ENCODE measurements at places on chromosomes 12 and 14. TPM values are rescaled to one million over a fixed set of nuclear protein-coding genes. Genes with fewer than 3 reads are reported as not detected.
A peak's percentile ranks its signal among the peaks of the same experiment; 100 is the strongest.

The TAS2R43 gene
- 1.2 TPM for total RNA-seq

The AP1G2 gene
- total RNA-seq, result 15.9 TPM

- no peak for DNase-seq
- H3K4me3 ChIP-seq, result no peak overlapping the region
- H3K36me3 ChIP-seq, result no peaks in the 10 kb centered on the region
- peaks cover 5% of the 10 kb centered on the region for H3K4me1 ChIP-seq
- H3K27ac ChIP-seq, result no peak overlapping the region
- H3K27me3 ChIP-seq, result no peaks in the 10 kb centered on the region
These were observed 1.2 kb upstream of the SLC6A12 start for GRCh38 chr12:215116-215515.

GRCh38 chr12:88272456-88272855 lies 130.3 kb downstream of the TMTC3 start:
- H3K36me3 ChIP-seq, result no peaks in the 10 kb centered on the region
- no peaks in the 10 kb centered on the region for H3K4me1 ChIP-seq
- H3K27ac ChIP-seq, result no peak overlapping the region
- H3K27me3 ChIP-seq, result no peaks in the 10 kb centered on the region
- H3K4me3 ChIP-seq, result no peak overlapping the region

The C12orf54 gene
- total RNA-seq, result not detected

The AICDA gene
- total RNA-seq, result not detected

GRCh38 chr14:58488550-58488949 lies 61.0 kb downstream of the KIAA0586 start:
- H3K4me3 ChIP-seq, result no peak overlapping the region
- peaks cover 44% of the 10 kb centered on the region for H3K36me3 ChIP-seq
- H3K4me1 ChIP-seq, result no peaks in the 10 kb centered on the region
- no peak overlapping the region for H3K27ac ChIP-seq
- no peak for DNase-seq

- H3K27me3 ChIP-seq, result no peaks in the 10 kb centered on the region
- peaks cover 5% of the 10 kb centered on the region for H3K36me3 ChIP-seq
- H3K27ac ChIP-seq, result no peak overlapping the region
- H3K4me1 ChIP-seq, result peaks cover 11% of the 10 kb centered on the region
- DNase-seq, result no peak
These were observed 10.4 kb upstream of the HEATR5A start for GRCh38 chr14:31430634-31431264.

DNA sequence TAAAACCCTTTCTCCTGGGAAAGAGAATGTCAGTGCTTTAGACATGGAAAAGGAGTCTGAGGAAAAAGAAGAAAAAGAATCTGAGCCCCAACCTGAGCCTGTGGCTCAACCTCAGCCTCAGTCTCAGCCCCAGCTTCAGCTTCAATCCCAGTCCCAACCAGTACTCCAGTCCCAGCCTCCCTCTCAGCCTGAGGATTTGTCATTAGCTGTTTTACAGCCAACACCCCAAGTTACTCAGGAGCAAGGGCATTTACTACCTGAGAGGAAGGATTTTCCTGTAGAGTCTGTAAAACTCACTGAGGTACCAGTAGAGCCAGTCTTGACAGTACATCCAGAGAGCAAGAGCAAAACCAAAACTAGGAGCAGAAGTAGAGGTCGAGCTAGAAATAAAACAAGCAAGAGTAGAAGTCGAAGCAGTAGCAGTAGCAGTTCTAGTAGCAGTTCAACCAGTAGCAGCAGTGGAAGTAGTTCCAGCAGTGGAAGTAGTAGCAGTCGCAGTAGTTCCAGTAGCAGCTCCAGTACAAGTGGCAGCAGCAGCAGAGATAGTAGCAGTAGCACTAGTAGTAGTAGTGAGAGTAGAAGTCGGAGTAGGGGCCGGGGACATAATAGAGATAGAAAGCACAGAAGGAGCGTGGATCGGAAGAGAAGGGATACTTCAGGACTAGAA lies 6.1 kb downstream of the PNN start:
- peaks cover 61% of the 10 kb centered on the region for H3K36me3 ChIP-seq
- H3K27me3 ChIP-seq, result no peaks in the 10 kb centered on the region
- no peak overlapping the region for H3K27ac ChIP-seq
- H3K4me1 ChIP-seq, result peaks cover 24% of the 10 kb centered on the region
- no peak for DNase-seq
- H3K4me3 ChIP-seq, result no peak overlapping the region

GRCh38 chr12:32893458-32893857 lies 3.1 kb downstream of the PKP2 start:
- no peak overlapping the region for H3K27ac ChIP-seq
- H3K4me3 ChIP-seq, result no peak overlapping the region
- H3K4me1 ChIP-seq, result peaks cover 22% of the 10 kb centered on the region

The ST8SIA1 gene
- 8.3 TPM for total RNA-seq

- no peak overlapping the region for H3K4me3 ChIP-seq
- H3K27ac ChIP-seq, result no peak overlapping the region
- H3K4me1 ChIP-seq, result no peaks in the 10 kb centered on the region
- H3K36me3 ChIP-seq, result no peaks in the 10 kb centered on the region
- DNase-seq, result no peak
These were observed 148.7 kb downstream of the MDGA2 start for GRCh38 chr14:47526591-47527244.

The COX8C gene
- total RNA-seq, result not detected

The KCNJ8 gene
- 24.4 TPM for total RNA-seq

DNA sequence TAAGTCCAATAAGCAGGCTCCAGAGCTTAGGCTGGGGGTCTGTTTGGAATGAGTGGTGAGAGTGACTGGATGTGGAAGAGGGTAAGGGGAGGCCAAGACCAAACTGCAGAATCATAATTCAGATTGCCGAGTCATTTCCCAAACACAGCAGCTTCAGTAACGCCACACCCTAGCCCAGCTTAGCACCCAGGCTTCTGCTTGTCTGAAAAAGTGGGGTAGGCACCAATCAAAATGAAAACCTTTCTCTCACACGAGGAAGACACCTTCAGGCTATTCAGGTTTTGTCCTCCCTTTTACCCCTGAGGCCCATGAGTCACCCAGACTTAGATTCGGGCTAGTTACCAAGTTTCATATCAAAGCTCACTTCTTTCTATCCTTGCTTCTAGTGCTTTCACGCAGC lies 306.1 kb downstream of the DAD1 start:
- no peak for DNase-seq
- no peak overlapping the region for H3K4me3 ChIP-seq
- H3K36me3 ChIP-seq, result no peaks in the 10 kb centered on the region
- H3K27me3 ChIP-seq, result no peaks in the 10 kb centered on the region
- H3K27ac ChIP-seq, result no peak overlapping the region
- H3K4me1 ChIP-seq, result peaks cover 12% of the 10 kb centered on the region

- H3K4me1 ChIP-seq, result peaks cover 12% of the 10 kb centered on the region
- no peaks in the 10 kb centered on the region for H3K27me3 ChIP-seq
- peak overlapping the region; percentile 1 for H3K27ac ChIP-seq
- no peak for DNase-seq
These were observed 402.4 kb upstream of the RGS6 start for GRCh38 chr14:71529848-71530247.

- no peak overlapping the region for H3K4me3 ChIP-seq
- H3K36me3 ChIP-seq, result peaks cover 47% of the 10 kb centered on the region
- no peaks in the 10 kb centered on the region for H3K27me3 ChIP-seq
These were observed 5.6 kb downstream of the NFYB start for GRCh38 chr12:104132351-104132956.

GRCh38 chr14:99758121-99758821 lies 34.9 kb upstream of the EML1 start:
- H3K4me3 ChIP-seq, result no peak overlapping the region
- no peak for DNase-seq
- H3K36me3 ChIP-seq, result no peaks in the 10 kb centered on the region
- peaks cover 66% of the 10 kb centered on the region for H3K4me1 ChIP-seq

DNA sequence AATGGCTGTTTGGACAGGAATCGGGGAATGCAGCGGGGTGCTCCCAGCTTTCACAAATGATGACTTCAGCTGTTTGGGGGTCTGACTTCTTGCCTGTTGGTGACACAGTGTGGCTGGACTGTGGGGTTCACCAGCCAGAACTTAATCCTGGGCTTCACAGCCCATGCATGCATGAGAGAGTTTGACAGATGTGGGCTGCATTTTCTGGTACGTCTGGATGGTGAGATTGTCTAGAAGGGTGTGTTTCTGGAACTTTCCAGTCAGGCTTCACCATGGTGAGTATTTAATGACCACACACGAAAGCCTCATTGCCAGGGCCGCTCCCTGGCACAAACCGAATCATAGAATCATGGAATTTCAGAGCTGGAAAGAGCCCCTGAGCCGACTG lies 29.6 kb downstream of the CHST11 start:
- H3K27ac ChIP-seq, result no peak overlapping the region
- no peaks in the 10 kb centered on the region for H3K4me1 ChIP-seq
- H3K27me3 ChIP-seq, result no peaks in the 10 kb centered on the region
- no peak overlapping the region for H3K4me3 ChIP-seq

The PHLDA1 gene
- 5.4 TPM for total RNA-seq

The TAS2R8 gene
- total RNA-seq, result not detected

- no peaks in the 10 kb centered on the region for H3K36me3 ChIP-seq
- peaks cover 21% of the 10 kb centered on the region for H3K4me1 ChIP-seq
- no peak overlapping the region for H3K27ac ChIP-seq
- DNase-seq, result no peak
- no peaks in the 10 kb centered on the region for H3K27me3 ChIP-seq
These were observed 1.6 kb downstream of the PTGDR start for GRCh38 chr14:52269100-52269499.

- H3K27ac ChIP-seq, result no peak overlapping the region
- no peaks in the 10 kb centered on the region for H3K27me3 ChIP-seq
- no peaks in the 10 kb centered on the region for H3K4me1 ChIP-seq
- no peak for DNase-seq
- H3K36me3 ChIP-seq, result no peaks in the 10 kb centered on the region
- H3K4me3 ChIP-seq, result no peak overlapping the region
These were observed 20.1 kb upstream of the CRADD start for GRCh38 chr12:93657071-93657470.

DNA sequence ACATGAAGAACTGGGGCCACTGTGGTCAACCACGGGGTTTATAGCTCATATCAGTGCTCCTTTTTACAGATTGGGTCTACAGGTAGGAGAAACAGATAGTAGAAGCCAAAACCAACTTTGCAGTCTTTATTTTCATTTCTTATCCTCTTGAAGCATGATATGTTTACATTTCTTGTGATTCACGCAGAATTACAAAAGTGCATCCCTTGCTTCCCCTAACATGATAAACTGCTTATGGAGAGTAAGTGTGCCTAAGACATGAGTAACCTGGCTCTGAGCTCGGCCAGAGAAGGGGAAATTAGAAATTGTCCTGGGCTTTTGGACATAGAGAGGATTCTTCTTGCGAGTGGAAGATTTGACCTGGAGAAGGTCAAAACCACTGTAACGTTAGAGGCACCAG lies 18.4 kb downstream of the PWP1 start:
- H3K27ac ChIP-seq, result no peak overlapping the region
- DNase-seq, result no peak
- H3K4me3 ChIP-seq, result no peak overlapping the region
- peaks cover 92% of the 10 kb centered on the region for H3K36me3 ChIP-seq
- H3K27me3 ChIP-seq, result no peaks in the 10 kb centered on the region

- peaks cover 5% of the 10 kb centered on the region for H3K36me3 ChIP-seq
- H3K4me1 ChIP-seq, result peaks cover 39% of the 10 kb centered on the region
- H3K4me3 ChIP-seq, result no peak overlapping the region
- DNase-seq, result no peak
- H3K27ac ChIP-seq, result no peak overlapping the region
These were observed 1.1 kb upstream of the NDUFA12 start for GRCh38 chr12:95004610-95005009.

GRCh38 chr12:55057481-55057880 lies 37.7 kb downstream of the NEUROD4 start:
- no peak for DNase-seq
- H3K27ac ChIP-seq, result no peak overlapping the region
- H3K4me1 ChIP-seq, result no peaks in the 10 kb centered on the region
- H3K36me3 ChIP-seq, result no peaks in the 10 kb centered on the region
- no peaks in the 10 kb centered on the region for H3K27me3 ChIP-seq
- H3K4me3 ChIP-seq, result no peak overlapping the region

- no peaks in the 10 kb centered on the region for H3K27me3 ChIP-seq
- H3K4me1 ChIP-seq, result peaks cover 18% of the 10 kb centered on the region
- H3K27ac ChIP-seq, result no peak overlapping the region
These were observed 169.9 kb downstream of the TSPAN9 start for GRCh38 chr12:3247077-3247476.

The TAS2R9 gene
- total RNA-seq, result not detected

- H3K27me3 ChIP-seq, result no peaks in the 10 kb centered on the region
- H3K27ac ChIP-seq, result no peak overlapping the region
- no peaks in the 10 kb centered on the region for H3K4me1 ChIP-seq
- no peaks in the 10 kb centered on the region for H3K36me3 ChIP-seq
These were observed 26.2 kb upstream of the LRRK2 start for GRCh38 chr12:40198601-40199000.

The PRR4 gene
- total RNA-seq, result not detected

The HAL gene
- total RNA-seq, result not detected

- no peak overlapping the region for H3K4me3 ChIP-seq
- no peaks in the 10 kb centered on the region for H3K36me3 ChIP-seq
- no peak overlapping the region for H3K27ac ChIP-seq
- no peaks in the 10 kb centered on the region for H3K27me3 ChIP-seq
- DNase-seq, result no peak
These were observed 11.3 kb upstream of the GNG2 start for GRCh38 chr14:51849097-51849496.

DNA sequence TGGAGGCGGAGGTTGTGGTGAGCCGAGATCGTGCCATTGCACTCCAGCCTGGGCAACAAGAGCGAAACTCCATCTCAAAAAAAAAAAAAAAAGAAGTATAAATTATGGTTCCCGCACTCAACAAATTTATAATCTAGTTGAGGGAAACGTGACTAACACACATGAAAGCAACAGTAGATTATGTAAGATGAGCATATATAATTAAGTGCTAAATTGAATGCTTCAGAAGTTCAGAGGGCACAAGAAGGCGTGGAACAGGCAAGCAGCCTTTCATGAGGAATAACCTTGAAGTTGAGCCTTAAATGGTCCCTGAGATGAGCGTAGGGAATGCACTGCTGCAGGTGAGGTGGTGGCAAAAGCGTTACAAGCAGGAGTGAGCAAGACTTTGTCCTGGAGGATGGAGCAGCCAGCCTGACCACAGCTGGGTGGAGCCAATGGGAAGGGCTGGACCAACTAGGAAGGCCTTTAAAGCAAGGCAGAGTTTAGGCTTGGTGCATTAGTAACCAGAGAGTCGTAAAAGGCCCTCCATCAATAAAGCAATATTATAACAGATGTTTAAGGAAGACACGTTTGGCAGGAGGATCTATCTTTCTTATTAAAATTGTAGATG lies 30.6 kb upstream of the TUBA1A start:
- H3K4me3 ChIP-seq, result no peak overlapping the region
- DNase-seq, result no peak
